ENCODE measurements at places on chromosomes 16 and 17.

- DNase-seq, result no peak
Measured at GRCh38 chr17:21214777-21215541, 998 bp upstream of the TMEM11 start.

DNA sequence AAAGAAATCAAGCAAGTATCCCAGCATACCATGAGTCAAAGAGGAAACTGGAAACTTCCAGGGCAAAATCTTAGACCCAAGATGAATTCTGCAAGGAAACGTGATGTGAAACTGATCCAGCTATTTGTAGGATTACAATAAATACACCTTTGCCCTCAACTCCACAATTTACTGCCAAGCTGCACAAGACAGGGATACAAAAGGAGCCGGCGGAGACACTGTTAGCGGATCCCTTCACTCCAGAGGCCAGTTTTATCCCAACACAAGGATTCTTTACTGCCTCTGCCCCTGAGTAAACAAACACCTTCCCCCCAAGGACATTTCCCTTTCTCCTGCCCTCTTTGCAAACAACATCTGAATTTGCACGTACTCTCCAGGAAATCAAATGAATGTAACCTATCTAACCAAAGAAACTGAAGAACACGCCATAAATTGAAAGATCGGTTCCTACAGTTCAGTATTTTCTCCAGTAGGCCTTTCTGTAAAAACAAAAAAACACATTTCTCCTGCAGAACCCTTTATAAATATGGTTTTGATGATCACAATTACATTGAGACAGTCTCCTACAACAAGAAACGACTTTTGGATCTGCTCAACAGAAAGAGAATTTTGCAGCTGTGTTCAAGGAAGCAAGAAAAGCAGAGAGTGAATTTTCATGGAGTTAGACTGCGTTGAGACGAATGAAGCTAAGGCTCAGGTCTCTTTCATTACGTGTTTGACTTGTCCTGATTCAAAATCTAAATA lies 1.4 kb upstream of the CBX2 start:
- DNase-seq, result no peak

DNA sequence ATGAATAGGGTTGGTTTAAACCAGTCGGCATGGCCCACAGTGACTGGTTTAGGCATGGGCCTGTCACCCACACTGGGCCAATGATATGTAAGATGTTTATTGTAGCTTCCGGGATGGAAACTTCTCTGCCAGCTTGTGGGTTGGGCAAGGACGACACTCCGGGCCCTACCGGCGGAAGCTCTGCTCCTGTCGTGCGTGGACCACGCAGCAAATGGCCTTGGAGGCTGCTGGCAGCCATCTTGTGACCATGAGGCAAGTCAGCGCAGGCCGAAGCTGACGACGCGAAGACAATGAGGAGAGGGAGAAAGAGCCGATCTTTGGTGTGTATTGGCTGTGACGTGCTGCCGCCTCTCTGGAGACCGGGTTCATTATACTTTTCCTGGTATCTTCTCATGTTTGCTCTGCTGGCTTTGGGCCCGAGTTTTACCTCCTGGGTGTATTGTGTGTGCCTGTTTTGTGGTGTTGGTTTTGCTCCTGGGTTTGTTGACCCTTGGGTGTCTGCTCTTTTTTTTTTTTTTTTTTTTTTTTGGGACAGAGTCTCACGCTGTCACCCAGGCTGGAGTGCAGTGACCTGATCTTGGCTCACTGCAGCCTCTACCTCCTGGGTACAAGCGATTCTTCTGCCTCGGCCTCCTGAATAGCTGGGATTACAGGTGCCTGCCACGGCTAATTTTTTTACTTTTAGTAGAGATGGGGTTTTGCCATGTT lies 15.4 kb downstream of the SLC25A10 start:
- DNase-seq, result no peak

DNA sequence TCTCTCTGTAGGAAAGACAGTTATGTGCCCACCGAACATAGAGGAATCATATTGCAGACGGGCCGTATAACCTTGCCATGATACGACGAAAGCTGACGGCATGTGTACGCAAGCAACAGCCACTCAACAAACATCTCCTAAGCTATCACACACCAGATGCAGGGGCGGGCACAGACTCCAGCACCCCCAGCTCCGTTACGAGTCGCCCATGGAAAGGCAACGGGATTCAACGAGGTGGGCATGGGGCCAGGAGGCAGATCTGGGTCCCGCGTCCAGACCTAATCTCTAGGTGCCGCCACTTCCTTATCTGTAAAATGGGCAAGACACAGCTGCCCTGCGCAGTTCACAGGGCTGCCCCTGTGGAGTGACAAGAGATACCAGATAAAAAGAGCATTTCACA lies 35.6 kb downstream of the ABR start:
- no peak for DNase-seq

DNA sequence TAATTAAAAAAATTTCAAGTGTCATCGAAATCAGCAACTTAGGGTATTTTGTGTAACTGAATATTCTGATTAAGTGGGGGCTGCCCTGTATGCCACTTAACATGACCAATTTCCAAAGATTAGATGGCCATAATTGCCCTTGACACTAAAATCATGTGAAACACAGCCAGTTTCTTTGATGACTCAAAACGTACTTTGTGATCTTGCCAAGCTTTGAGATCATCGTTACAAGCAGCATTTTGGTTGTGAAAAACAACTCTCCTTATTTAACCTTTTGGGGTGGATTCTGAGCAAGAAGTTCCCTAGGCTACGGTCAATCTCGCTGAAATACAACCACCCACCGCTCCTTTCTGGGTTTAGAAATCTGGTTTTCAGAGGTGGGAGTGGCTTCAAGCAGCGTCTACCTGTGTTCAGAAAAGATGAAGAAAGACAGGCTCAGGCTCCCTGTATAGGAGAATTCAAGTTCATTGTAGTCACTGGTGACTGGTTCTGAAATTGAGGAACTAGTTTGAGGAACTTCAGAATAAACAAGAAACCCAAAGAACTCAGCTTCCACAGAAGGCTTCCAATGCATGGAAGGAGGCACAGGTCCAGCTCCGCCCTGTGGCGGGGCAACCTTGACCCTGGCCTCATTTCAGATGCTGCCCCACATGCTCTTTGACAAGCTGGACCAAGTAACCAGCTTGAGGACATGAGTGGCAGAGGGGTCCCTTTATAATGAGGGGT lies 9.4 kb downstream of the MAP3K14 start:
- no peak for DNase-seq

- DNase-seq, result no peak
Measured at GRCh38 chr17:1590029-1590746, 27.6 kb upstream of the PITPNA start.
